ENCODE measurements at places on chromosomes 6 and 20.

DNA sequence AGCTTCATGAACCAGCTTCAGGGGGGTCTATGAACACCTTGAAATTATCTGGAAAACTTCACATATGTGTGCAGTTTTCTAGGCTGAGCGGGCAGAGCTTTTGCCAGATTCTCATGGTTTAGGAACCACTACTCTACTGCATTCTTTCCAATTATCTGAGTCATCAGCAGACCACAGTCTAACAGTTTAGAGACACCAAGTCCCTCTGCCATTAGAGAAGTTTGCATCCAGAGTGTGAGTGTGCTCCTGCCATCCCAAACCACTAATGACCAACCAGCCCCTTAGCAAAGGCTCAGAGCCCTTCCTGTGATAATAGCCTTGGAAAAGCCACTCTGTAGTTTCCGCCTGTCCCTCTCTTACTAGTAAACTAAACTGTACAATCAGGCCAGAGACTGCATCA, 96.8 kb downstream of the PHACTR1 start:
- DNase-seq = no peak
- peaks cover 13% of the 10 kb centered on the region for H3K27me3 ChIP-seq
- no peak overlapping the region for H3K27ac ChIP-seq
- no peaks in the 10 kb centered on the region for H3K4me1 ChIP-seq
- H3K36me3 ChIP-seq = no peaks in the 10 kb centered on the region

DNA sequence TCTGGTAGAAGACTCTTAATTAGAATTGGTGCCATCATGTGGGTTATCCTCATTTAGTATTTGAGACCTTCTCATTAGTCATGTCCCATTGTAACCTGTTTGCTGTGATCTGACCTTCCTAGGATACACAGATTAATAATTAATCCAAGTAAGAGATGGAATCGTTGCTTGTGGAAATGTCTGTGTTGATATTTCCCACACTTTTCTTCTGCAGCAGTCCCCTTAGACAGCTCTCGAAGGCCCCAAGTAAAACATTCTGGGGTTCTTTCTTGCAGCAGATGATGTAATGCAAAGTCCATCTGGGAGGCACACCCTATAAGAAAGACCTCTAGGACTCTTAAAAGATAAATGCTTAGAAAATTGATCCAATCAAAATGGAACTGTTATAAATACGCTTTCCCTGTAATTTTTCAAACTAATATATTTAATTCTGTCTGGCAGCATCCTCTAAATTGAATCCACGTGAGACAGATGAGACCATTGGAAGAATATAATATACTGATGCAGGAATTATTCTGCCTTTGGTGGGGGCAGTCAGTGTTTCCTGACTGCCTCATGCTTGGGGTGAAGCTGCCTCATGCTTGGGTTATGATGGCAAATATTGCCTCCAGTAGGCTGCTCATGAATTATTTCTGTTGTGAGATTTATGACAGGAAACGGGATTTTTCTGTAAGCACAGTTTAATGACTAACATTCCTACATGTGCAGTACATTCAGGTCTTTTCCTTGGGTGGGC, 54.5 kb upstream of the ARMC2 start:
- peaks cover 11% of the 10 kb centered on the region for H3K4me1 ChIP-seq
- H3K4me3 ChIP-seq = no peak overlapping the region
- H3K27me3 ChIP-seq = peaks cover 10% of the 10 kb centered on the region
- no peak for DNase-seq

DNA sequence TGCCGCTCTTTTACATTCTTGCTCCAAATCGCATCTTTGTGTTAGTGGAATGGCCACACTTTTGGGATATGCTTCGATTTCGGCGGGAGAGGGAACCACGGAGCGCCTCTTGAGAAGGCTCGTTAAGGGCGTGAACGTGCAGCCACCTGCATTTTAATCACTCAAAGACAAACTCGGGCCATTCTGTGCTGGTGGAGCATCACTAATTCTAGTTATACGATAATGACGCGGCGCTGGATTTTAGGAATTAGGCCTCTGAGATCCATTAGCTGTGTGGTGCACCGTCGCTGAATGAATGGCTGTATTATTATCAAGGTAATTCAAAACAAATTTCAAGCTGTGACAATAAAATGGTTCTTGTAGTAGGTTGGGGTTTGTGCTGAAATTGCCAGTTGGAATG, 305.6 kb downstream of the CDH4 start:
- no peak for DNase-seq
- no peaks in the 10 kb centered on the region for H3K27me3 ChIP-seq
- no peaks in the 10 kb centered on the region for H3K36me3 ChIP-seq
- H3K4me1 ChIP-seq = no peaks in the 10 kb centered on the region
- no peak overlapping the region for H3K4me3 ChIP-seq
- no peak overlapping the region for H3K27ac ChIP-seq

DNA sequence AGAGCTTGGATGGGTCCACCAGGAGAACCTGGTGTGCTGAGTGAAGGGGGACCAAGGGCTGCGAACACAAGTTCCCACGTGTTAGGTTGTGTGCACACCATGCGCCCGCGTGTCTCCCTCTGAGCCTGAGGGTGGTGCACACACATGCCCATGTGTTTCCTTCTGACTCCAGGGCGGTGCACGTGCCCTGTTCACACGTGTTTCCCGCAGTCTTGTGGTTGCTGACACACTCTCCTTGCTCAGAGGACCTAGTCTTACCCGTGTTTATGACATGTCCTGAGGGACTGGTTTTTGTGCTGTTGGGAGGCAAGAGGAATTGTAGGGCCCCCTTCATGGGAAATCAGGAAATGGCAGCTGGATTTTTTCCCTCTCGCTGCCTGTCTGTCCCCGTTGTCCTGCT, 36.3 kb upstream of the PCMTD2 start:
- H3K27ac ChIP-seq = no peak overlapping the region
- no peak overlapping the region for H3K4me3 ChIP-seq
- H3K36me3 ChIP-seq = no peaks in the 10 kb centered on the region
- no peaks in the 10 kb centered on the region for H3K4me1 ChIP-seq
- DNase-seq = no peak
- peaks cover 2% of the 10 kb centered on the region for H3K27me3 ChIP-seq
